Stomach (tissue), 19 donors: ENCODE measurements at places on chromosomes 6 and 20.
A peak's percentile ranks its signal among the peaks of the same experiment; 100 is the strongest.

DNA sequence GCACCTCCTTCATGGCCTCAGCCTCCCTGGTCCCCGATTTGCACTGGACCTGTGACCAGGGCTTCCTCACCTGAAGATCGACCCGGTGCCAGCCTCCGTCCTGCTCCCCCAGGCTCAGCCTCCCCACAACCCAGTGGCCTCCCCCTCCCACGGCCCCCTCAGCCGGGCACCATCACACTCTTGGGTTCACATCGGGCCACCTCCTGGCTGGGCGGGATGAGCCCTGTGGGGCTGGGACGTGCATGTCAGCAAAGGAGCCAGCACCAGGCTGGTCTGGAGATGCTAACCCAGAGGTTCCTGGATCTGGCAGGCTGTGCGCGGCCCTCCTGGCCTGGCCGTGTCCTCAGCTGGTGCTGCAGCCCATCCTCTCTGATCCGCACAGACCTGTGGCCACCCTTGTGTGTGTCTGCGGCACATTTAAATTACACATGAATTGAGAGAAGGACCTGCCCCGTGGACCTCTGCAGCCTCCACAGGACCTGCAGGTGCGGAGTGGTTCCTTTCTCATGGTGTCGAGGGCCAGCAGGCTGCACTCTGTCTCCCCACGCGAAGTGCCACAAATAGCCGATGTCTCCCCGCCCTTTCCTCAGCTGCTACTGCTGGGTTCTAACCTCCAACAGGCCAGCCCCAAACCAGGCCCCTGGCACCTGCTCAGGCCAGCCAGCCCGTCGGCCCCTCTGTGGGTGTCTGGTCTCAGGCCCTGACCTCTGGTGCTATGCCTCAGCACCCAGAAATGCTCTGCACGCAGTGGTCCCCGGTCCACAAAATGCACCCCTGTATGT, 237.5 kb downstream of the ERMARD start:
- DNase-seq: no peak

DNA sequence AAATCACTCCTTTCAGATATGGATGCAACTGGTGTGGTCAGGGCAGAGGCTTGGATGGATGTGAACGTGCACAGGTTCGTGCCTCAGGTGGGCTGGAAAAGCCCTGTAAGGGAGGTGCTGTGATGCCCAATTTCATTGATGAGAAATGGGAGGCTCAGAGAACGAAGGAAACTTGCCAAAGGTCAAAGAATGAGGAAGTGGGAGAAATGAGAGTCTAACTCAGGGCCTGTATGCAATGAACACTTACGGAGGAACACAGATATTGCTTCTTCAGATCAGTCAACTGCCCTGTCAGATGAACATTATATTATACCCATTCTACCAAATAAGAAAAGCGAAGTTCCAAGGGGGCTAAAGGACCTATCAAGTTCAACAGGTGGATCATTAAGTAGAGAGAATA, 134.7 kb downstream of the RCAN2 start:
- DNase-seq: no peak

DNA sequence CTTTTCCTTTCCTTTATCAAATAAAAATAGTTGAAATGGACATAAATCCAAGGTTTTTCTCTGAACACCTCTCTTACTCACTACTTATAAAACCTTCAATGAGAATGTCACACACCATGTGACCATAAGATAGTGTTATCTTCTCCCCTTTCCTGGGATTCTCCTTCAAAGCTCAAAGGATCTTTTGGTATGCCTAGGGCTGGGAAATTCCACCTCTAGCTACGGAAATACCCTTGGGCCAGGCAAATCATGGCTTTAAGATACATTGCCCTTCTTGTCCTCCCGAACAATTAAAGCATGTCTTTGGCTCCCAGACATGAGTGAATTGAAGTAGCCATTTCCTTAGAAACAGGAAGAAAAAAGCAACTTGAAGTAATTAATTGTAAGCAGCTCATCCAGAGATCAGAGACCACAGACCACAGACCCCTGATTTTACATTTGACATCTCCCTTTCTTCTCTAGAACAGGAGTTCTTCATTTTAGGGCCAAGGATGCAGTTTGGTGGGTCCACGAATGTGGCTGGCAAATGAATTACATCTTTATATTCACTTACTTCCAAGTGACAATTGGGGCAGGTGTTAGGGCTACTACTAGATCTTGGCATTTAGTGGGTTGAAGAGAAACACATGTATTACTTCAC, 4.1 kb downstream of the PLCB4 start:
- DNase-seq: no peak

DNA sequence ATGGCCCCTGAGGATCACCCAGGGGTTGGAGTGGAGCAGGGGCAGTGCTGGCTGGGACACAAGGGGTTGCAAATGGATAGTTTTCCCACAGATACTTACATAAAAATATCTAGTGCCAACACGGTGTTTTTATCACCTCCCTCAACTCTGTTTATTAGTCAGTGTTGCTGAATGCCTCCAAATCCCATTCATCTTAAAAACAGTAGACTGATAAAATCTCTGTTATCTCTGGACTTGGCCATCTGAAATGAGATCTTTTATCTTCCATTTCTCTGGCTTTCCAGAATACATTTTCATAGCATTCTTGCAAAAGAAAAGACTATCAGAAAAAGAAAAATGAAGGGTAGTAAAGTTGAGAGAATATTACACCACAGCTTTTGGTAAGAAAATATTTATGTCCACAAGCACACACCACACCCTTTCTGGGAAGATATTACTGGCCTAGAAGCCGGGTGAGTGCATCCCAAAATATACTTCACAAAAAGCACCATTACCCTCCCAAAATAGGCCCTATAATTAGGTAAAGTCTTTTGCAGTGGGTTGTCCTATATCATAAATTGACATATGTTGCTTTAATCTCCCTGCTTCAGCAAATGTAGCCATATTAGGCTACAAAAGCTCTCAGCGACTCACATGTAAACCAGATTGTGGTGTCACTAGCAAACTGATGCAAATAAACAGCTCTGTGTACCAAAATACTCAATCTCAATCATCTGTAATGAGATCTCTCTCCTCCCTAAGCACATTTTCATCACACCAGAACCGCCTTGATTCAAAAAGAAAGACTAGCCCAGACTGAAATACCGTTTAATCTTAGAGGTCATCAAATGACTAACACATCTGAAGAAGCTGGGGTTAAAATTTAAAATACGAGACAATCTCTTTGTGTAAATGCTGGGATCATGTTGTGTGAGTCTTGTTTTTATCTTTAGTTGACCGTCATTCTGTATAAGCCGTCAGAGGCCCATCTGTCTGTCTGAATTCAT, 96.7 kb downstream of the FYN start:
- no peak for DNase-seq

- DNase-seq: no peak
These were observed 10.8 kb upstream of the GUCA1A start for GRCh38 chr6:42162384-42162783.

DNA sequence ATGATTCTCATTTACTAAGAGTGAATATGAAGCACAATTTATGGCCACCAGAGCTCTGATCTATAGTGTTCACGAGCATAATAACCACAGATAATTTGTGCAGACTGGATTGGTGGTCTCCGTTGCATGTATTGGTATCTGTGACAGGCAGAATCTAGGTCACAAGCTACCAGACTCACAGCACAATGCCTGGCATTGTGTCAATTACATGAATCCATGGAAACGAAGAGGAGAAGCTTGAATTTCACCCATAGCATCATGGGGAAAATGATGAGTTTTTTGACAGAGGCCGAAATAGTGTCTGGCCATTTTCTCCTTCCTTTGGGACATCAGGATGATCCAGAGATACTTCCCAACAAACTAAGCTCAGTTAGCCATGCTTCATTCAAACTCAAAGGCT, 52.3 kb upstream of the TMEM170B start:
- no peak for DNase-seq

DNA sequence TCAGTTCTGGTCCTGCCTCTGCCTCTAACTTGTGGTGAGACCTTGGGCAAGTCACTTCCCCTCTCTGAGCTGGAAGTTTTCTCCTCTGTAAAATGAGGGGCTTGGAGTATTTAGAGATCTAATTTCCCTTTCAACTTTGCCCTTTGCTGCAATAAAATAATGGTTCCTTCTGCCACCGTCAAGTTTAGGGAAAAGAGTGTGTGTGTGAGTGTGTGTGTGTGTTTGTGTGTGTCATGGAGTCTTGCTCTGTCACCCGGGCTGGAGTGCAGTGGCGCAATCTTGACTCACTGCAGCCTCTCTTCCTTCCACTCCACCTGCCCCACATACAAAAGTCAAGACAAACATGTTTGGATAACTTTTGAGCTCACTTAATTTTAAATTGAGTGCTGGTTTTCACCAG, 39.2 kb upstream of the PIM1 start:
- peak; percentile 47 for DNase-seq

DNA sequence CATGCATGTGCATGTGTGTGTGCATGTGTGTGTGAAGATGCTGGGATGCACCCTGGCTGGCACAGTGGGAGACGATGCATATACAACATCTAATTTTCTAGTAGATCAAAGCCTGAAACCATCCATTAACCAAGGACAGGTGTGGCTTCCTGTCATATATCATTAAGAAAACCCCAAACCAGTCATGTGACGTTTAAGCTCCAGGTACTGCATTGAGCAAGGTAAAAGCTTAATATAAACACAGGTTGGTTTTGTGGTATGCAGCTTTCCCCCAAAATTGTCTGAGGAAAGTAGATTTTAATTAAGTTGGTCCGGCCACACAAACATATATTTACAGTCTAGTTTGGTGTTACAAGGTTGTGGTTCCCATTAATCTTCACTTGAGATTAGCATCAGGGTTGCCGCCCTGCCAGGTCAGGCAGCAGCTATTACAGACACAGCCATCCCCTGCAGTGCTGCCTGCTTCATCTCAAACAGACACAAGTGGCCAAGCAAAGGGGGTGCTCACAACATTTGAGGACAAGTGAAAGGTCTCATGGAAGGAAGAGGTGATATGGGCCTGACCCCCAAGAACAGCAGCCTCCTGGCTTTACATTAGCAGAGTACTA, 48.6 kb upstream of the NAA20 start:
- no peak for DNase-seq

GRCh38 chr6:55064711-55065420, 109.4 kb upstream of the HCRTR2 start:
- no peak for DNase-seq

DNA sequence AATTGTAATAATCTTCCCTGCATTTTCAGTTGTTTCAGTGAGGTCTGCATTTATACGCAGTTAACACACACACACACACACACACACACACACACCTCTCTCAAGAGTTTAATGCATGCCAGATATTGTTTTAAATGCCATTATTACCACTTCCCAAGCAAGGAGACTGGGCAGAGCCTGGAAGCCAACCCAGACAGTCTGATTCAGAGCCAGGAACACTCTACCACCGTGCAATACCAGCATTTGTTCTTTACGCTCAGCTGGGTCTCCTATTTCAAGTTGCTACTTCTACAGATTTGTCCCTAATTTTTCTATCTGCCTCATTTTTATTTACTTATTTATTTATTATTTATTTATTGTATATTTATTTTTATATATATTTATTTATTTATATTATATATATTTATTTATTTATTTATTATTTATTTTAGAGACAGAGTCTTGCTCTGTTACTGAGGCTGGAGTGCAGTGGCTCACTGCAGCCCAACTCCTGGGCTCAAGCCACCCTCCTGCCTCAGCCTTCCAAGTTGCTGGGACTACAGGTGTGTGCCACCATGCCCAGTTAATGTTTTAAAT, 68.4 kb downstream of the PCSK2 start:
- no peak for DNase-seq

DNA sequence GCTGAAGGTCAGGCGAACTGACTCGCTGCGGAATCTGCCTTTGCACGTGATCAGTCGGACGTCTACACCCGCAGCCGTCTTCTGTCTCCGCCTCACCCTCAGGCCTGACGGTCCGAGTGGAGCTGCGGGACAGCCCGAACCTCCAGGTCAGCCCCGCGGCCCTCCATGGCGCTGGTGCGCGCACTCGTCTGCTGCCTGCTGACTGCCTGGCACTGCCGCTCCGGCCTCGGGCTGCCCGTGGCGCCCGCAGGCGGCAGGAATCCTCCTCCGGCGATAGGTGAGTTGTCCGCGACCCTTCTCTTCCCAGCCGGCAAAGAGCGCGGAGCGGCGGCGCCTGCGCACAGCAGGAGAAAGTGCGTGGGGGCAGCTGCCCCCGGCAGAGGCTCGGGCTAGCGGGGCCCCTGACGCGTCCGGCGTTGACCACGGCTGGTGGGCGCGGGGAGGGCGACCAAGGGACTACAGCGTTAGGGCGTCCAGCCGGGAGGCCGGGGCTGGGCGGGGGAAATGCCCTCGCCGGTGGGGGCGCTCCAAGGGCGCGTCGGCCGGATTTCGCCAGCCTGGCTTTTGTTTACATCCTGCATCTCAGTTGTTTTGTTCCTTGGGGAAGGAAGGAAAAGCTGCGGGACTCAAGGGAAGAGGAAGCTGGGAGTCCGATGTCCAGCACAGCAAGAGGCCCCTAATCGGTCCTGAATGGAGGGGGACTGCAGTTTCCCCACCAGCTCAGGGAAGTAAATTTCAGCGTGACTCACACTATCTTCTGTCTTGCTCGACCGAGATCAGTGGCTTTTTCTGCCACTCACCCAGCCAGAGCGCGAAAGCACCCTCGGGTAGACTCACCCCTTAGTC, at the start of gene SMPDL3A:
SMPDL3A (plus strand) TSS at position 77 of the 846 bp plus-strand sequence; CDS start at position 166, 89 bp downstream.
- peak; percentile 92 for DNase-seq

GRCh38 chr6:124795643-124796463, 166.4 kb upstream of the RNF217 start:
- DNase-seq: peak; percentile 61

DNA sequence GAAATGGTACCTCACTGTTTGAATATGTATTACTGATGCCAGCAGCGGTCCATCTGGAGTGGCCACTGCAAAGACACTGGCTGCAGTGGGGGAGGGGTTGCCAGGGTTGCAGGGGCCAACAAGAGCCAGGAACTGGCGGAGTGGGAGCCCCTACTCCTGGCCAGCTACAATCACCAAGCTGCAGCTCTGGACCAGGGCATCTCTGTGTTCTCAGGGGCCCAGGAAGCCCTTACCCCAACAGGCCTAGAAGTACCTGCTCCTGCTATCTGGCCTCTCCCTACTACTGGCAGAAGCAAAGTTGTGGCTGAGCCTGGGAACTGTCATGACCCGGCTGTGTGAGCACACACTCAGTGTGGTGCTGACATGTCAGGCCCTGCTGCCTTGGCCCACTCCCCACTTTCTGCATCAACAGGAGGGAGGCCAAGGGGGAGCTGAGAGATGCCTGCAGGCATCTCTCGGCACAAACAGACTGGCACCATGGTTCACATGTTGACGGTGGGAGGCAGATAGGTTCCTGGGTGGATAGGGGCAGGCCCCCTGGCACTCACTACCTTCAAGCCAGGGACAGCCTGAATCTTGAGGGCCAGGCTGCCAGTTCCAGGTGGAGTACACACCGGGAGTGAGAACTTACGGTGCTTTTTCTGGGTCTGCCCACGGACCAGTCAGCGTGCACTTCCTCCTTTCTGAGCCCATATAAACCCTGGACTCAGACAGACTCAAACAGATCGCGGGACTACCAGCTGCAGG, 1188.0 kb downstream of the GRIK2 start:
- no peak for DNase-seq

DNA sequence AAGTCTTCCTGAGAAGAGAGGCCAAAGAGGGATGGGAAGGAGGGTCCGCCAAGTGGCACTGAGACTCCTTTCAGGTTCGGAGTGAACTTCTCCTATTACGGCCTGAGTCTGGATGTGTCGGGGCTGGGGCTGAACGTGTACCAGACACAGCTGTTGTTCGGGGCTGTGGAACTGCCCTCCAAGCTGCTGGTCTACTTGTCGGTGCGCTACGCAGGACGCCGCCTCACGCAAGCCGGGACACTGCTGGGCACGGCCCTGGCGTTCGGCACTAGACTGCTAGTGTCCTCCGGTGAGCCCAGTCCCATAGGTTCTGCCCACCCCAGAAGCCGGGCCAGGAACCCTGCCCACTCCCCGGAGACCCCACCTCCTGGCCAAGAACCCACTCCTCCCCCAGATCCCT, 4.1 kb downstream of the SLC22A7 start:
- DNase-seq: no peak

- no peak for DNase-seq
These were observed 8.8 kb downstream of the PDRG1 start for GRCh38 chr20:31943052-31943471.
